ENCODE measurements at places on chromosomes 5 and 9. TPM values are rescaled to one million over a fixed set of nuclear protein-coding genes. Genes with fewer than 3 reads are reported as not detected.

DNA sequence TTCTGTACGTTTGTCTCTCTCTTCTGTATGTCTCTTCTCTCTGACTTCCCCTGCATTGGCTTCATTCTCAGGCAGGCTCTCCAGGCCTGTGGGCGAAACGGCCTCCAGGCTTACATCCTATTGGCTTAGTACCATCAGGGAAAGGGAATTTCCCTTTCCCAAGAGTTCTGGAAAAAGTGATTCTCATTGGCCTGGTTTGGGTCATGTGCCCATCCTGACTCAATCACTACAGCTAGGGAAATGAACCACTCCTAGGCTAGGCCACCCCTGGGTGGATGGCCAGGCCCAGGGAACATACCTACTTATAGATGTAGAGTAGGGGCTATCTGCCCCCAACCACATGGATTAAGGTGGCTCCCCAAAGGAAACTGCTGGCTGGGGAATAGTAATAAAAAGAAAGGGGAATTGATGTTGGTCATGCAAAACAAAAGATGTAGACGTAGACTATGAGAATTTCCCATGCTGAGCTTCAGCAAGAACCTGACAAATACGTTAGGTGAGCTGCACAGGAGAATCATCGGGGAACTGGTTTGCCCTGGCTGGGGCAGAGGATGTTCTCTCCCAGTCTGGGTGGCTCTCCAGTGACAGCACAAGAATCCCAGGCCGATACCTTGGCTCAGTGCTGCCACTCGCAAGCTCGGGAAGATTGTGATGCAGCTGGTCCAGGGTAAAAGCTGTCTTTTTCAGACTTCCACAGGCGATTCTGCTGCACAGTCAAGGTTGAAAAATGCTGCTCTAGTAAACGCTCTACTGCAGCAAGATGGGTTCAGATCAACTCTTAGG is 3.7 kb upstream of the EGR1 start:
- H3K36me3 ChIP-seq: peaks cover 3% of the 10 kb centered on the region
- no peaks in the 10 kb centered on the region for H3K27me3 ChIP-seq
- no peak overlapping the region for H3K4me3 ChIP-seq
- H3K27ac ChIP-seq: no peak overlapping the region
- no peak for DNase-seq
- H3K4me1 ChIP-seq: peaks cover 35% of the 10 kb centered on the region

DNA sequence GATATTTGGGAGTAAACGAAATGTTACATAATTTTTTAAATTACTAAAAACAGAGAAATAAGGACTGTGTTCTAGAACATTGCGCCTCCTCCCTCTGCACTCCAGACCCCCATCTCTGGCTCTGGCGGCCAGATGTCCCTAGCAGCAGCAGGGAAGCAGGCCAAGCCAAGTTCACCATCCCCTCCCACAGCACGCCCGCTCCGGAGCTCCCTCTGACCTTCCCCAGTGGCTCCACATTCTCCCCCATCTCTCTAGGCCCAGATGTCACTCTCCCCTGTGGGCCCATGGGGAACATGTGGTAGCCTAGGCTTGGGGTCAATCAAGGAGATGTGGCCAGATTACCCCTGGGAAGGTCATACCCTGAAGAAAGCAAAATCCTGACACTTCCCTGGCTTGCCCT is 6.3 kb upstream of the WNK2 start:
- H3K27ac ChIP-seq: no peak overlapping the region
- no peak for DNase-seq
- no peaks in the 10 kb centered on the region for H3K27me3 ChIP-seq
- no peak overlapping the region for H3K4me3 ChIP-seq

- H3K4me3 ChIP-seq: no peak overlapping the region
- DNase-seq: no peak
- peaks cover 4% of the 10 kb centered on the region for H3K27me3 ChIP-seq
These were observed 4.4 kb upstream of the BASP1 start for GRCh38 chr5:17212996-17213395.

DNA sequence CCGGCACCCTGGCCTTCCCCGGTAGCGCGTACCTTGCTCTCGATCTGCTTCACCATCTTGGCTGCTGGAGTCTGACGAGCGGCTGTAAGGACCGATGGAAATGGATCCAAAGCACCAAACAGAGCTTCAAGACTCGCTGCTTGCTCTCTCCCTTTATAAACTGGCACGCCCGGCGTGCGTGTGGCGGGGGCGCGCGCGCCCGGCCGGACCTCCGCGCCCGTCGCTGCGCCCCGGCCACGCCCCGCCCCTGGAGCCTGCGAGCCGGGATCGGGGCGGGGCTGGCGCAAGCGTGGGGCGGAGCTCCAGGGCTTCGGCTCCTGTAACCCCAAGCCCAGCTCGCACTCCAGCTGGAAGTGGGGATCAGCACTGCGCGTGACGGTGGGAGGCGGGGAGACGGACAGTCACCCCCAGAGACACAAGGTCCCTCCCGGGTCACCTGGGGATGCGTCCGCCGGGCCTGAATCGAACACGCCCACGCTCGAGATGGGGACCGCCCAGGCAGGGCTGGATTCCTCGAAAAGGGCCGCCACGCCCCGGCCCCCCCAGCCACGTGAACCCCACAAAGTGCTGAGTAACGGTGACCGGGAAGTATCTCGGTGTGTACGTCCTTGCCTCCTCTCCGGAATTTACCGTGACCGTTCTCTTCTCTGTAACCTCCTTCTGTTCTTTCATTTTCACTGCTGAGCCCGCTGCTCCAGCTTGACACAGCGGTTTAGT is at the start of gene TXN:
Gene TXN, minus strand, starts transcription at position 128 of the 717 bp plus-strand sequence. Its CDS starts 72 bp downstream, at position 56.
- DNase-seq: peak; percentile 51
- H3K36me3 ChIP-seq: no peaks in the 10 kb centered on the region
- H3K4me3 ChIP-seq: peak within 1 kb of the TSS; percentile 76
- peak within 1 kb of the TSS; percentile 74 for H3K27ac ChIP-seq
- peaks cover 8% of the 10 kb centered on the region for H3K4me1 ChIP-seq

- H3K4me3 ChIP-seq: no peak overlapping the region
- no peaks in the 10 kb centered on the region for H3K36me3 ChIP-seq
- H3K27me3 ChIP-seq: peaks cover 35% of the 10 kb centered on the region
- no peak overlapping the region for H3K27ac ChIP-seq
- no peaks in the 10 kb centered on the region for H3K4me1 ChIP-seq
These were observed 12.6 kb downstream of the DIRAS2 start for GRCh38 chr9:90629991-90630390.

DNA sequence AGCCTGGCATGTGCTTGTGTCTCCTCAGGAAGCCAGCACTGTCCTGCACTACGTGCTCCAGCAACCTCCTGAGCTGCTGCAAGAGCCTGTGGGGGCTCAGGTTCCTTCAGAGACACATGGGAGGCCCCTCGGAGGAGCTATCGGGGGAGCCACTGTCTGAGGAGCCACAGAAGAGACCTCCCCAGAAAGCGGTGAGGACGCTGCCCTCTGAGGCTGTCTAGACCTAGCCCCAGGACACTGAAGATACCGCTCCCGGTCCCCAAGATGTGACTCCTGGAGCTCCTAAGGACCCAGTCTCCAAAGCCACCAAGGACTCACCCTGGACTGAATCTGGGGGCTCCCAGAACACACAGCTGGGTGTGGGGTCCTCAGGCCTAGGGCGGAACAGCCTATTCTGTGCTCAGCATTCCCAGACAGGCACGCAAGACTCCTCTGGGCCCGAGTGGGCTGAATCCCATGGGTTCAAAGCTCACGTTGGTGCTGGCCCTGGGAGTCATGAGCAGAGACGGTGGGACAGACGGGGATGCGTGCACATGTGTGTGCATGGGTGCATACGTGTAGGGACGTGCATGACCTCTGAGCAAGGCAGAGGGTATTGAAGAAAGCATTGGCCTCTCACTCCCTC is 50.0 kb downstream of the HRH2 start:
- DNase-seq: no peak
- no peaks in the 10 kb centered on the region for H3K36me3 ChIP-seq
- H3K4me3 ChIP-seq: no peak overlapping the region
- H3K27ac ChIP-seq: no peak overlapping the region

GRCh38 chr9:16442622-16443021 is 427.8 kb downstream of the BNC2 start:
- H3K4me3 ChIP-seq: no peak overlapping the region
- H3K27me3 ChIP-seq: peaks cover 32% of the 10 kb centered on the region
- no peaks in the 10 kb centered on the region for H3K36me3 ChIP-seq
- H3K4me1 ChIP-seq: no peaks in the 10 kb centered on the region

- DNase-seq: no peak
- H3K27me3 ChIP-seq: no peaks in the 10 kb centered on the region
- H3K4me3 ChIP-seq: no peak overlapping the region
- H3K27ac ChIP-seq: no peak overlapping the region
- peaks cover 3% of the 10 kb centered on the region for H3K4me1 ChIP-seq
These were observed 41.3 kb downstream of the ZNF366 start for GRCh38 chr5:72465601-72466563.

- no peak overlapping the region for H3K4me3 ChIP-seq
- H3K36me3 ChIP-seq: no peaks in the 10 kb centered on the region
- H3K4me1 ChIP-seq: no peaks in the 10 kb centered on the region
- H3K27me3 ChIP-seq: peaks cover 29% of the 10 kb centered on the region
These were observed 173.3 kb upstream of the WWC1 start for GRCh38 chr5:168118042-168118668.

DNA sequence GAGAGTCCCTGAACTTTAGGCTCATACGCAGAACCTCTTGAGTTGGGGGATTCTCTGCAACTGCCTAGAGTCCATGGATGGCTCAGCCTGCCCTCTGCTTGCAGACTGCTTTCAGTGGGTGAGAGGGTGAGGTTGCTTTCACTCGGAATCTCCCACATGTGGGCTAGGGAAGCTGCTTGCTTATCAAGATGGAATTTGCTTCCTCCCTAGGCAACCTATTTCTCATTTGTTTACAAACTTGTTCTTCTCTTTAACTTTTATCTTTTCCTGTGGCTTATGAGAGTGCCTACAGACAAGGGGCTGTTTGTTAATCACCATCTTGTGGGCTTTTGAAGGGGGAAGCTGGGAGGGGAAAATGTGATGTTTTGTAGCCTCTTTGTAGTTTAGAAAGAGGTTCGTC is 10.0 kb downstream of the TLE4 start:
- no peak overlapping the region for H3K27ac ChIP-seq
- H3K4me1 ChIP-seq: no peaks in the 10 kb centered on the region
- DNase-seq: no peak

DNA sequence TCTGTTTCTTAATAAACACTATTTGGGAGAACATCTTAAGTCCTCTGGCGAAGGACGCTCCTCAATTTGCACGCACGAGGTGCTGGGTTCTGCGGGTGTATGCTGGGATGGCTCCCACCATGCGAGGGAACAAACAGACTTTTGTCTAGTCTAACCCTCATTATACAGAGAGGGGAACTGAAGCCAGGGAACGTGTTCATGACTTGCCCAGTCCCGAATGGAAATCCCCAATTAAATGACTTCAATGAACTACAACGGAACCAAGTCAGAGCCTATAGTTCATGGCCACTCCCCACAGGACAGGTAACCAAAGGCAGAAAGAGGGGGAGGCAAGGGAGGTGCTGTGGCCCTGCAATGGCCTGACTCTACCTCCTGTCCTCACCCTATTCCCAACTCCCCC is 9.3 kb downstream of the TLE1 start:
- DNase-seq: no peak
- no peak overlapping the region for H3K27ac ChIP-seq
- no peaks in the 10 kb centered on the region for H3K36me3 ChIP-seq
- H3K27me3 ChIP-seq: no peaks in the 10 kb centered on the region

GRCh38 chr5:176401281-176402205 is 13.0 kb downstream of the HIGD2A start:
- no peak overlapping the region for H3K27ac ChIP-seq
- no peaks in the 10 kb centered on the region for H3K36me3 ChIP-seq
- DNase-seq: no peak
- no peak overlapping the region for H3K4me3 ChIP-seq

GRCh38 chr5:102625468-102625867 is 126.7 kb upstream of the SLCO6A1 start:
- no peak overlapping the region for H3K27ac ChIP-seq
- peaks cover 20% of the 10 kb centered on the region for H3K4me1 ChIP-seq
- H3K36me3 ChIP-seq: no peaks in the 10 kb centered on the region
- no peaks in the 10 kb centered on the region for H3K27me3 ChIP-seq
- no peak overlapping the region for H3K4me3 ChIP-seq

- no peak for DNase-seq
- H3K27ac ChIP-seq: no peak overlapping the region
- peaks cover 2% of the 10 kb centered on the region for H3K27me3 ChIP-seq
These were observed 15.5 kb downstream of the IRX4 start for GRCh38 chr5:1867114-1867814.

DNA sequence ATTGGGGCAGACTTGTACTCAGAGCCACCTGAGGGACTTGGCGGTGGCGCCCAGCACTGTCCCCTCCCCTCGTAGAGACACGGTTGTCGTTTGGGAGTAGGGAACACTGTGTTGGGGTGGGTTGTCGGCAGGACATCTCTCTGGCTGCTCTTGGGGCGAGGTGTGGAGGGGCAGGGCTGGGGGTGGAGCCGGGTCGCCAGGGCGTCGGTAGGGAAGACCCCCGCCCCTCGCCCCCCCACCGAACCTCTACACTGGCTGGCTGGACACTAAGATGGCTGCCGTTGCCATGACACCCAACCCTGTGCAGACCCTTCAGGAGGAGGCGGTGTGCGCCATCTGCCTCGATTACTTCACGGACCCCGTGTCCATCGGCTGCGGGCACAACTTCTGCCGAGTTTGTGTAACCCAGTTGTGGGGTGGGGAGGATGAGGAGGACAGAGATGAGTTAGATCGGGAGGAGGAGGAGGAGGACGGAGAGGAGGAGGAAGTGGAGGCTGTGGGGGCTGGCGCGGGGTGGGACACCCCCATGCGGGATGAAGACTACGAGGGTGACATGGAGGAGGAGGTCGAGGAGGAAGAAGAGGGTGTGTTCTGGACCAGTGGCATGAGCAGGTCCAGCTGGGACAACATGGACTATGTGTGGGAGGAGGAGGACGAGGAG is 778 bp downstream of the TRIM41 start:
- peak overlapping the region; percentile 94 for H3K4me3 ChIP-seq
- no peaks in the 10 kb centered on the region for H3K27me3 ChIP-seq
- H3K4me1 ChIP-seq: peaks cover 22% of the 10 kb centered on the region

DNA sequence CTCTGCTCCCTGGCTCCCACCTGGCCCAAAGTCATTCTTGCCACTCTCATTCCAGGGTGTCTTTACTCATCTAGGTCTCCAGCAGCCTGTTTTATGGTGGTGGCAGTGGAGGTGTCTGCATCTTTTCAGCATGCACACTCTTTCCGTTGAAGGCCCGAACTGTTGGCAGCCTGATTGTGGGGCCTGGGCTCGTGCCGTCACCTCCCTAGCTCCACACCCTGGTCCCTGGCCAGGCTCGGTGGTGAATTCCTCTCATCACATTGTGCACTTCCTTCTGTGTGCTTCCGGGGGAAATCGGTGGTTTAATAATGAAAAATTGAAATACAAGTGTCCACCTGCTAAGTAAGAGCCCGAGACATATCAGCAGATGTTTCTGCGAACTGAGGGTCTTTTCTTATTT is 214.3 kb downstream of the TRIO start:
- no peaks in the 10 kb centered on the region for H3K27me3 ChIP-seq
- DNase-seq: no peak
- no peak overlapping the region for H3K27ac ChIP-seq
- peaks cover 9% of the 10 kb centered on the region for H3K36me3 ChIP-seq
- H3K4me3 ChIP-seq: no peak overlapping the region
- no peaks in the 10 kb centered on the region for H3K4me1 ChIP-seq

The SH3RF2 gene
- 14.3 TPM for total RNA-seq

The TLE1 gene
- total RNA-seq: 17.3 TPM

The CDH9 gene
- total RNA-seq: not detected

The ERAP2 gene
- total RNA-seq: 2.2 TPM

The HRCT1 gene
- 0.32 TPM for total RNA-seq
